ENCODE measurements at places on chromosomes 16 and 17.

DNA sequence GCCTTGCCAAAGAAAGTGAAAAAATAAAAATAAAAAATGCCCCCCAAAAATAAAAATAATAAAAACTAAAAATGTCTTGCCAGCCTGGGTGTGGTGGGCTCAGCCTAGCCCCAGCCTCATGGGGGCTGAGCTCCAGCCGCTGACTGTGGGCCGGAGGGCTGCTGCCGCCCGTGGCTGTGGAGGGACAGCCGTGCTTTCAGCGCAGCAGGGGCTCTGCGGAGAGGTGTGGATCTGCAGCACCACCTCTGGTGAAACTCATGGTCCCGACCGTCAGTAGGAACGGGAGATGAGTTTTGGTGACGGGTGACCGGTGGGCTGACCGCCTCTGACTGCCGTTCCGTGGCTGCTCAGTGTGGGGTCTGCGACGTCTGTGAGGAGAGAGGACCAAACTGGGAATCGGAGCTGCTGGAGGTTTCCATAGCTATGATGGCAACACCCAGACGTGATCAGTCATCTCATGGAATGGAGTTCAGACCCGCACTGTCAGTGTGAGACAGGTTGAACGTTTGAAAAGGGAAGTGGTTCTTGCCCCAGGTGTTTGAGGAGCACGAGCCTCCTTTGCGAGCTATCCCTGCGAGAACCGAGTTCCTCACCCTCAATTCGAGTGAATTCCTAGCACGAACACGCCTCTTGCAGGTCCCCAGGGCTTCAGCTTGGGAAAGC, 12.0 kb upstream of the RPL13 start:
- no peak for DNase-seq

GRCh38 chr16:57001026-57001679, 11.8 kb downstream of the NLRC5 start:
- no peak for DNase-seq

DNA sequence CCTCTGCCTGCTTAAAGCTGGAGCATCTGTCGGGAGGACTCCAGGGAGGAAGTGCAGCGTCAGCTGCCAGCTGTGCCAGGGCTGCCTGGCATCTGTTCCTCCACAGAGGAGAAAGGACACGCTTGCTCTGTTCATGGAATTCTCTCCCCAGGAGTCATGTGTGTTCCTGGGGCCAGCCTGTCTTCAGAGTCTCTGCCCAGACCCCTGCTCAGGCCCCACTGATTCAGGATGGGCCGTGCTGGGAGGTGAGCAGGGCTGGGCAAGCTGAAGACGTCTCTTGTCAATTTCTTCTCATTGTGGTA, 24.2 kb downstream of the CRISPLD2 start:
- no peak for DNase-seq

DNA sequence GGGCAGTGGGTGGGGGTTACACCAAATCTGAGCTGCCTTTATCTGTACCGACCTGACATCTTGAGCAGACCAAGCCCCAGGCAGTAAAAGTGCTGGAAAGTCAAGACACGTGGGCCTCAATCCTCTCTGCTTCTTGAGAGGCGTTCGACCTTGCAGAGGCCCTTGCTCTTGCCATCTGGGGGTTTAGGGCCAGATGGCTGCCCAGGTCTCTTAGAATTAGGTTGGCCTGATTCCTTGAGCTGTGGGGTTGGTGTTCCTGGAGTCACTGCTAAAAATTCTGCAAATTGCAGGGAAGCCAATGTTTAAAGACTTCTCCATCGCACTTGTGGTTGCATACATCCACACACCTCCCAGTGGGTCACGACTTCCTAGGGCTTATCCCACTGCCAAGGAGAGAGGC, 238.2 kb upstream of the ASIC2 start:
- no peak for DNase-seq

DNA sequence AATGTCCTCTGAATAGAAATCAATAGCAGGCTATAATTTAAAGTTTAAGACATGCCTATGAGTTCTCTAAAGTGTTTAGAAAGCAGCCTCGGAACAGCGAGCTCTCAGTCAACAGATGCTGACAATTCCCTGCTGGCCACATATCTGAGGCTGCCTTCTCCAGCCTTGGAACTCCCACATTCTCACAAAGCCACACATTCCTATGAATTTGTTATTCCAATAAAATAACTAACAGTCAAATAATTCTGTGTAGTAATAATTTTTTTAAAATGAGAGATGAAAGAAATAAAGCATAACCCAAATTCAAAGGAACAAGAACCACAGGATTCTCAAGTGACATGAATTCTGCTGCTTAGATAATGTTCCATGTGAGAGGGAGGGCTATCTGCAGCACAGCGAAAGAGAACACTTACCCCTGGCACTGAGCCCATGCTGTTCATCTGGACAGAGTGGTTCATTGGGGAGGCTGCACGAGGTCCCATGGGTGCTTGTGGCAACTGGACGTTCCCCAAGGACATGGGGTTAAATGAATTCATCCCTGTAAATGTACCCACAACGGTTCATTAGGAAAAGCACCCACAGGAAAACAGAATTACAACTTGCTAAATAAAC, 56.9 kb upstream of the TRAP1 start:
- DNase-seq = peak; percentile 72

DNA sequence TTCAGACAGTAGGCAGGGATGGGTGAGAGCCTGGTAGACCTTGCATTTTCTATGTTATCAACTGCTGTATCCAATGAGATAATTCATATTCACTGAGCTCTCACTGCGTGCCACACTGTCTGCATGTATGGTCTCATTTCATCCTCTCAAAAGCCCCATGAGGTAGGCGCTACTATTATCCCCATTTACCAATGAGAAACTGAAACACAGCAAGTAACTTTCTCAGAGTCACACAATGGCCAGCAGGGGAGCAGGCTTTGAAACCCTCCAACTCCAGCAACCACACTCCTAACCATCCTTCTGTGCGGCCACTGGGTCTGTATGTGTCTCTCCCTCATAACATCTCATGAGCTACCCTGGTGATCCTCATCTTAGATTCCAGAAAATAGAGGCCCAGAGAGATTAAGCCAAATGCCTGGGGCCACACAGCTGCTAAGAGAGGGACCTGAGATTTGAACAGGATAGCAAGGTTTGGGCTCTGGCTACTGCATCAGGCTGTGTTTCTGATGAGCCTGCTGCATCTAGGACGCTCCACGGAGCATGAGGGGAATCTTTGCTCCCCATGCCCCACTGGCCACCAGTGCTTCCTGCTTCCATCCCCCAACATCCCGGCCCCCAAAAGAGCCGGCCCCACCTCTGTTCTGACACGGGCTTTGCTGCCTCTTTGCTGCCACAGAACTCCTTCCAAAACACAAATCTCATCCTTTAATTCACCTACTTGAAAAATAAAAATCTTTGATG, 3.2 kb downstream of the CCR7 start:
- peak; percentile 17 for DNase-seq

DNA sequence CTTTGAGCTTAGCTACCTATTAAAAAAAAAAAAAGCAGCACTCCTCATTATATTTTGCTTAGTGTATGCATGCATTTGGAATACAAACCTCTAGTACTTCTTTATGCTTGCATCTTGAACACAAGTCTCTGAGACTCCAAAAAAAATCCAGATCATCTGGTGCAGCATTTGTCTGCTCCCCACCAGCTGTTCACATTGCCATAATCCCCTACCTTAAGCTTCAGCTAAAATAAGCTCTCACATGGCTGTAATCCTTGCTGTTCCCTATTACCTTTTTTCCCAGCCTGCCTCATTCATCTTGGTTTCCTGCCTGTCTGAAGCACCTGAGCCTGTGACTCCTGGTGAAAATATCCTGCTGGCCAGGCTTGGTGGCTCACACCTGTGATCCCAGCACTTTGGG, 7.5 kb upstream of the NFATC2IP start:
- no peak for DNase-seq

DNA sequence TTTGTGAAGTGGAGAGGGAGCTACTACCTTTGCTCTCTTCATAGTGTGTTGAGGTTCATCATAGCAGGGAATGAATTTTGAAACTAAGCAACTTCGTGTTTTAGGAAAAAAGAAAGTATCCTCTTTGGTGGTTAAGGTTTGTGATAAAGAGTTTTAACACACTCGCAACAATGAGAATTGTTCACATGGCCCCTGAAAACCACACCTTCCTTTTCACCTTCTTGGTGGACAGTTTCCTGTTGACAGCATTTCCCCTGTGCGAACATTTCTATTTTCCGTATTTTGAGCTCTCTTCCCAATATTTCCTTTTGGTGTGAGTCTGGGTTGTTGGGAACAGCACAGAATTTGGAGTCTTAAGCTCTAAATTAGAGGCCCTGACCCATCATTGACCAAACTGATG, 3.8 kb downstream of the OR4D2 start:
- DNase-seq = no peak

DNA sequence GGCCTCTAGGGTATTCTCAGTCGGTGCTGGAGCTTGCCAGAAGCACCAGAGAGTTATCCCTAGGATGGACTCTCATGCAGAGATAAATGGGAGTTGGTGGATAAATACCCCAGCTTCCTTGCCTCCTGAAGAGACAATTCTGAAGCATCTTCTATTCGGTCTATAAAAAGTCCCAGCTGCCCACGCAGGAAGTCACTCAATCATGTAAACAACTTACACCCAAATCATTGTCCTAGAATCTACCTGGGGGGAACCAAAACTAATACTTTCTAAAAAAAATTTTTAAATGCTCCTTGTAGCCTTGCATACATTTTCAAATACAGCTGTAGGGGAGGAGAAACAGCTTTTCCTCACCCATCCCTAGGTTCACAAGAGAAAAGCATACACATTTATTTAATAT, 66.6 kb upstream of the ELAC2 start:
- no peak for DNase-seq

DNA sequence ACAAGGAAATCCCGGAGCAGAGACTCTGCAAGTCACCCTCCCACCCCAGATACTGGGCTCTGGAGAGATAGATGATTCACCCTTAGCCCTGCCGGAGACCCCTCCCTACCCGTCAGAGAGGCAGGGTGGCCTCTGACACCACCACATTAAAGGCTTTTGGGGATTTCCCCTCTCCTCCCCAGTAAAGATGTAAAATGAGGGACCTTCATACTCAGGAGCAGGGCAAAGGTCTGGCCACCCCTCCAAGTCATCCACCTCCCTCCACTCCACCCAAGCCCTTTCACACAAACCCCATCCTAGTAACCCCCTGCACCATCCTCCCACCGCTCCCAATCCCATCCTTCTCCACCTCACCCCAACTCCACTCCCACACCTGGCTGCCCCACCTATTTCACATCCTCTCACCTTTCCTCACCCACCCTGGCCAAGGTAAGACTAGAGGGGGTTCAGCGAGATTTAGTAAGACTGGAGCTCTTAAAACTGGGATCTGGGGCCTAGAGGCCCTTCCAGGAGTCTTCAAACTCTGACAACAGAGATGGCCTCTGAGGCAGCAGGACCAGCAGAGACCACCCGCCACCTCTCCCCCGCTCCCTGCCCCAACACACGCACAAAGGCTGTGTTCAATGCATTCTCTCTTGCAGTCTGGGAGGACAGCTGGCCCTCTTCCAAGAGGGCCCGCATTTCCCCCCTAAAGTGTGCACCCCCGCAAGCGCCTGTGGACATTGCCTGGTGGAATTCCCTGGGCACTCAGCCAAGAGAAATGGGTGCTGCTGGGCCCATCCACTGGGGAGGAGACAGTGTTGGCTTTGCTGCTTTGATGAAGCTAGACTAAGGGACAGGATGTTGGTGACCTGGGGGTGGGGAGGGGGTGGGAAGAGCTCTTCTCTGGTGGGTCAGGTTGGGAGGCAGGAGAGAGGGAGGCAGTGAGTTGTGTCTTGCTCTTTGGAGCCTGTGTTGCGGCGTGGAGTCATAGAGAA, 1.1 kb downstream of the ABAT start:
- DNase-seq = no peak

DNA sequence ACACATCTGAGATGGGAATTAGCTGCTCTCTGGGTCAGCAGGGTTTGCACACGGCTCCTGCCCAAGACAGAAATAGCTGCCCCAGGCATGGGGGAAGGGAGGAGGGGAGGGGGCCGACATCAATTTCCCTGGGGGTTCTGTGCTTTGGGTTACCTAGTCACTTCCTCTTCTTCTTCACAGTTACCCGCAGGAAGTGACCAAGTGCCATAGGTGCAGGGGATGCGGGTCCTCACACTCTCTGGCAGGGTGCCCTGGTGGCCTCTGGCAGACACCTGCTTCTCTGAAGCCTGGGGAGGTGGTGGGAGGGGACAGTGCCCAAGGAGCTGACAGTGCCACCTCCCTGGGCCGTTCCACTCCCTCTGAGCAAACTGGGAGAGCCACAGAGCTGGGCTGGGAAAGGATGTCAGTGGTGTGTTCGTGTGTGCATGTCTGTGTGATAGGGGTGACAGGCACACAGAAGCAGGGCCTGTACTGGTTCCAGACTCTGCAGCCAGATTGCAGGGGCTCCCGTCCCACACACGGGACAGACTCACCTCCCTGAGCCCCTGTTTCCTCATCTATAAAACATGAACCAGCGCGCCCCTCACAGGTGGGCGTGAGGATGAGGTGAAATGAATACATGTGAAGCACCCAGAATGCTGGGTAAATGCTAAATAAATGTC, 18.2 kb downstream of the SCN4A start:
- DNase-seq = no peak

- no peak for DNase-seq
Measured at GRCh38 chr16:56651586-56651985, at the start of gene MT1B. MT1B (plus strand) TSS chr16:56651886; CDS start chr16:56651954, 68 bp downstream.

DNA sequence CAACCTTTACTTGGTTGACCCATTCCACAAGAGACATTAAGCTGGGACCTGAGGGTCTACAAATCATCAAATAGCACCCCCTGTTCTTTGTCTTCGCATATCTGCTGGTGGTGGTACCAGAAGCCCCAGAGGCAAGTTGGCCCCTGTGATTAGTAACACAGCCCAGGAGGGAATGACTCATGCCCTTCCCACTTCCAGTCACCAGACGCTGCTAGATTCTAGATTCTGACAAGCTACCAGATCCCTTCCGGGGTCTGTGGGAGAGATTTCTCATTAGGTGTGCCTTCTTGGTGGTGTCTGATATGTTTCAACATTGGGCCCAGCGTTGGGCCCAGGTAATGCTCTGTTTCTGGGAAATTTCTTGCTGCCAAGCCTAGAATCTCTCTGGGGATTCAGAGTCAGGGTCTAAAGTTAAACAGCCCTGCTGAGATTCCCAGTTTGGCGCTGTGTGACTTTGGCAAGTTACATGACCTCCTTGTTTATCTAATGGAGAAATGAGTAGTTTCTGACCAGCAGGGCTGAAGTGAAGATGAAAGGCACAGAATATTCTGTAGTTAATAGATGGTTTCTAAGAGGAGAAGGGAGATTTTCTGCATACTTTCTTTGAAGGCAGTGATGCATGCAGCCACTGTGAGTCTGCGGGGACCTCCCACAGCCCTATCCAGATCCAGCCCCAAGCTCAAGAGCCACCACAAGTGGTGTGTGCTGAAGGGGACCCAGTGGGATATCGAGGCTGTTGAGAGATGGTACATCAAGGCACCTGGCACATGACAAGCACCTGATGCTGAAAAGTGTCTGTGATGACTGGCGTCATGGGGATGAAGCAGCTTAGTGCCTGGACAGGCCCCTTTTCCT, 3.9 kb downstream of the TRPV2 start:
- peak; percentile 92 for DNase-seq

- DNase-seq = peak; percentile 63
Measured at GRCh38 chr17:79986411-79987186, 49.1 kb downstream of the TBC1D16 start.

All from hepatic stellate cell (primary cell).